ENCODE measurements at places on chromosomes 3 and 15.

DNA sequence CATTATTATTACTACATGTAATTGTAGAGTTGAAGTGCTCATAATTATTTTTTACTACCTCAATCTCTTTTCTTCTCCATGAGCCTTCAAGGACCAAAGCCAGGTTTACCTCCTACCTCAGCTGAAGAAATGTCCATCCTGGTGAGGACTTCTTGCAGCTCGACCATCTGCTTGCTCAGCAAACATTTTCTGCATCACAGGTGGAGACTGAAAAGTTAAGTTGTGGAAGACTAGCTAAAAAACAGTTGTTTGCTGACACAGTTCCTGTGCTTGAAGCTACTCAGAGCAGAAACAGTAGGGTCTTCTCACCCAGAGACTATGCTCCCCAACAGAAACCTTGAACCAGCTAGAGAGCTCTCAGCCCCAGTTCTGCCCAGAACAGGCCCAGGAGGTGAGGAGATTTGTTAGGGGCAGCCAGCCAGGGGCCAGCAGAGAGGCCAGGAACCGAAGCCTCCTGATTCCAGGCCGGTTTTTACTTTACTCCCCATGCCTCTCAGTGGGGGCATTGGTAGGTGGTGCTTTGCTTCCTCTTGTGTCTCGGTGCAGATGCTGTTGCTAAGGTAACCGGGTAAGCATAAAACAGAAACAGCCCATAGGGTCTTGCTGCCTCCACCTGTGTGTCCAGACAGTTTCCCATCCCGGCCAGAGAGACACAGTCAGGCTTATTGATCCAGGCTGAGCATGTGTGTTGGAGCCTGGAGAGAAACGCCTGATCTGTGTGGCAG, 54.9 kb downstream of the CCNL1 start:
- no peak for DNase-seq

DNA sequence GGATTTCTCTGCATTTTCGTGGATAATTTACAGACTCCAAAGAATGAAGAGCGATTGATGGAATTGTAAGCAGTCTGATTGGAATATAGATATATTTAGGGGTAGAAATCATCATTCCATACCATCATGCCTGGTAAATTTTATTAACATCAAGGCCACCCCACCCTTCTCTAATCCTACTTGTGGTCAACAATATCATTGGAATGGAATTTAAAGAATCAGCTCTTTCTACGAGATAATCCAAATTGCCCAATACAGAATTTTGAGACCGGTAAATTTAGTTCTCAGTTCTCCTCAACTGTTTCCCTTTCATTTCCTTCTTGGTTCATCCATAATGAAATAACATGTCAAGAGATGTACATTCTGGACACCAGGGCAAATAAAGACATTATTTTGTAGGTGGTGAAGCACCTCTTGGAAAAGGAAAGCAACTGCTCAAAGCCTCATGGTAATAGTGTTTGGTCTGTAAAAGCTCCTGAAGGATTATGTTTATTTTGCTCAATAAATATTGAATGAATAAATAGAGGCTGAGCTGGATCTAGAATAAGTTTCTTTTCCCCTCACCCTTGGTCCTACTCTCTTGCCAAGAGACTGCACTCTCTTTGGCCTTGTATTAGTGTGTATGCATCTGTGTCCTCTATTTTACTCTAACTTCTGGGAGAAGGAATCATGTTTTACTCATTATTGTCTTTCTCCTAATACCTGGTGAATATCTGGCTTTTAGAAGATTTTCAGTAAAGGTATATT, 133.7 kb upstream of the BCL6 start:
- no peak for DNase-seq

DNA sequence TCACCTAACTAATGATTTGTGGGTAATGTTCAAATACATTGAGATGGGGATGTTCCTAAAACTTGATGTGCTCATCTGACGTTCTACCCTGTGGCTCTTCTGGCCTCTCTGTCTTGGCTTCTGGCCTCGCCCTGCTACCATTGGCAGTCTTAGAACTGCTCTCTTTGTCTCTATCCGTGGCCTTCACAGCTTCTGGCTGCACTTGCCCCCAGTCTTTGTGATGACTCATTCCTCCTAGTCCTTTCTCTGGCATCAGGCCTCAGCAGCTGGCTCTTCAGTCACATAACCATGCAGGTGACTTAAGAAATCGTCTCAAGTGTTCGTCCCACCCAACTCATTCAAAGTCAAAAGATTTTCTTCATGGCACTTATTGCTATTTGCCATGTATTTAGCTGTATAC, 188.1 kb downstream of the BBX start:
- DNase-seq: no peak

- no peak for DNase-seq
Measured at GRCh38 chr15:80455051-80455648, 51.0 kb downstream of the ARNT2 start.

- no peak for DNase-seq
Measured at GRCh38 chr15:77311618-77312398, 108.1 kb downstream of the PEAK1 start.
